ENCODE measurements at places on chromosomes 16 and 17.
A peak's percentile ranks its signal among the peaks of the same experiment; 100 is the strongest.

DNA sequence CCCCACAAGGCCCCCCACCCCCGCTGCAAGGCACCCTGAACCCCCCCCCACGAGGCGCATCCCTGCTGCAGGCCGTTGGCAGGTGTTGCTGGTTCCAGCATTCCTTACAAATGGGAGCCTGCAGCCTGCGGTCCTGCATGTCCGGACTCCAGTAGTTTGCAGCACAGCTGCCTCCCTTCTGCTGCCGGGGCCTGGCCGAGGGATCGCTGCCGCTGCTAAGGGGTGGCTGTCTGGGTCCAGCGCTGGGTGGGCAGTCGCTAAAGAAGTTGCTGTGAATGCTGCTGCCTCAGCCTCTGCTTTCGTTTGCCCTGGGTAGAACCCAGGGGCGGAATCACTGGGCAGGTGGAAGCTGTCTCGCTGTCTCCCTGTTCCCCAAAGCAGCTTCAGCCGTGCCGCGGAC lies 11.8 kb downstream of the UTS2R start:
- DNase-seq: no peak

GRCh38 chr16:10253409-10253808 lies 71.2 kb upstream of the GRIN2A start:
- no peak for DNase-seq

DNA sequence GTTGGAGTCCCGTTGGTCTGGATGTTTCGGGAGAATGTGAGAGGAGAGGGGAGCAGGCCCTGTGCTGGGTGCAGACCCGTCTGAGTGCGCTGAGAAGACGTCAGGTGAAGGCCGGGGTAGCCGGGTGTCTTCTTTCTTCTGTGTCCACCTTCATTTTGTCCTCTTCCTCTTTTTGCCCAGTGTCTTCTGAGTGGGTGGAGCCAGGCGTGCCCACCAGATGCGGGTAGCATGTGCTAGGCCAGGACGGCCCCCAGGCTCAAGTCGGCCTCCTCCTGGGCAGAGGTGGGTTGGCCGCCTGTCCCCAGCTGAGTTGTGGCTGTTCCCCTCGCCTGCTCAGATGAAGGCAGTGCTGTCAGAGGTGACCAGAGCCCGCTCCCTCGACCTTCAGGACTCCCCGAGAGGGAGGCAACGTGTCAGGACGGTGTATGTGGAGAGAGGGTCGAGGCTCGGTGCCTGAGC lies 3.5 kb downstream of the METRNL start:
- no peak for DNase-seq

- DNase-seq: peak; percentile 8
These were observed 74.2 kb upstream of the MARCHF10 start for GRCh38 chr17:62882284-62882683.

- no peak for DNase-seq
These were observed 245.6 kb upstream of the RBFOX1 start for GRCh38 chr16:7086822-7087616.
